Cortex of kidney (tissue), 1 donor: ENCODE measurements at places on chromosomes 7 and 10.

GRCh38 chr10:11007476-11008020 is 10.1 kb upstream of the CELF2 start:
- no peak for DNase-seq

GRCh38 chr10:5638494-5638893 is 27.9 kb downstream of the ASB13 start:
- DNase-seq = no peak

DNA sequence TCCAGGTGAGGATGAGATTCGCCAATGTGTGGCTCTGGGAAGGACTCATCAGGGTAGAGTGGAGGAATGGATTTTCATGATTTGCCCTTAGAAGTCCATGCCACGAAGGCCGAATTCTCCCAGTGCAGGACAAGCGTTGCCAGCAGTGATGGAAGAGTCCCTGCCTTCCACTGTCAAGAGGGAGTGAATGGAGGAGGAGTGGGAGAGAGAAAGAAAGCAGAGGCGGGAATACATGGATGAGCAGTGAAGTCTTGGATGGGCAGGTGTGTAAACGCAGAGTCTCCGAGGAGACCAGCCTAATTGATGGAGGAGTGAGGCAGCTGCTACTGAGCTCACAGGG is 419.2 kb downstream of the GLRX3 start:
- DNase-seq = no peak

- DNase-seq = no peak
These were observed 49.5 kb upstream of the DNAJC1 start for GRCh38 chr10:22053048-22053447.
